Thoracic aorta (tissue), 2 donors: ENCODE measurements at places on chromosomes 11 and 22. TPM values are rescaled to one million over a fixed set of nuclear protein-coding genes. Genes with fewer than 3 reads are reported as not detected.

The TMEM121B gene
- 1.1 TPM for total RNA-seq

The PAX6 gene
- total RNA-seq = 0.68 TPM

- no peaks in the 10 kb centered on the region for H3K27me3 ChIP-seq
- H3K4me3 ChIP-seq = no peak overlapping the region
- peaks cover 9% of the 10 kb centered on the region for H3K36me3 ChIP-seq
- H3K27ac ChIP-seq = no peak overlapping the region
- H3K4me1 ChIP-seq = no peaks in the 10 kb centered on the region
Measured at GRCh38 chr11:108512708-108513107, 14.5 kb upstream of the POGLUT3 start.

DNA sequence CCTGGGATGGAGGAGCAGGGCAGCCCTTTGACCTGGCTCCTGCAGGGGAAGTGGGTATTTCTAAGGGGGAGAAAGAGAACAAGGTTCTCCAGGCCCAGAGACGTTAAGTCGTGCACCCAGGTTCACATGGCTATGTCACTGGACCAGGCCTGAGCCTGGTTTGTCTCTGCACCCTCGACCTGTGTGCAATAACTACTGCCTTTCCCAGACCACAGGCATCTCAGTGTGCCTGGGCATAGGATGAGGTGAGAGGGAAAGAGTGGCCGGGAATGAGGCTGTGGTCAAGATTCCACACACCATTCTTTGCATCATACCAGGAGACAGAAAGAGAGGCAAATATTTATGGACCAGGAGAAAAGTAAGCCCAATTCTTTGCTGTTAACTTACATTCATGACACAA, 66.8 kb downstream of the PRR5L start:
- H3K27ac ChIP-seq = no peak overlapping the region
- no peaks in the 10 kb centered on the region for H3K4me1 ChIP-seq
- no peak for DNase-seq
- H3K4me3 ChIP-seq = no peak overlapping the region

DNA sequence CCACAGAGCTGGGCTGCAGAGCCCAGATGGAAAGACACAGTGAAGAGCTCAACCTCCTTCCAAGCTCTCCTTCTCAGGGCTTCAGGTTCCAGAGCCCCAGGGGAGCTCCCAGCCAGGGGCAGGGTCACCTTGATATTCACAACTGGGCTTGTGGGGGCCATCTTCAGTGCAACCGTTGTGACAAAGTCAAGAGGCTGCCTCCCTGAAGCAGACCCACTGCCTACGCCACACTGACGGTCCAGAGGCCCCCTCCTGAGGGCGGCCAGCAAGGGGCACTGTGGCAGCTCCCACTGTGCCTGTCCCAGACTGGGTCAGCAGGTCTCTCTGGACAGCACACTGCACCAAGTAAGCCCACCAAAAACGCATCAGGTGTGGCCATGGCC, 84.1 kb downstream of the DGCR2 start:
- H3K27ac ChIP-seq = no peak overlapping the region
- peaks cover 41% of the 10 kb centered on the region for H3K36me3 ChIP-seq
- no peak for DNase-seq
- no peaks in the 10 kb centered on the region for H3K27me3 ChIP-seq

DNA sequence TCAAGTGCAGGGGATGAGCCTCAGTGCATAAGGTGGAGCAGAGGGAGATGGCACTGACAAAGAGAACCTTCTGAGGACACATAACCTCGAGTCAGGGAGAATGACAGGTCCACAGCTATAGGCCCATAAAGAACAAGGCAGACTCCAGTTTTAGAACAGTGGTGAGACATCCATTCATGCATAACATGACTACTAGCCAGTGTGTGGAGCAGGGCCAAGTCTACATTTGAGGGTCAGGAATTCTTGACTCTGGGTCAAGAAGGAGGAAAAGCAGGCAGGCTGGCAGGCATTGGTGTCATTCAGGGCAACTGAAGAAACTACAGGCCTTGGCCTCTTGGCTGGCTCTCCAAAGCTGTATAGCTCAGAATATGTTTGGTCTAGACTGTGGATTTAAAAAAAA, 54.9 kb downstream of the MTNR1B start:
- H3K4me3 ChIP-seq = no peak overlapping the region
- no peaks in the 10 kb centered on the region for H3K27me3 ChIP-seq
- no peak for DNase-seq
- no peaks in the 10 kb centered on the region for H3K36me3 ChIP-seq
- H3K4me1 ChIP-seq = no peaks in the 10 kb centered on the region

DNA sequence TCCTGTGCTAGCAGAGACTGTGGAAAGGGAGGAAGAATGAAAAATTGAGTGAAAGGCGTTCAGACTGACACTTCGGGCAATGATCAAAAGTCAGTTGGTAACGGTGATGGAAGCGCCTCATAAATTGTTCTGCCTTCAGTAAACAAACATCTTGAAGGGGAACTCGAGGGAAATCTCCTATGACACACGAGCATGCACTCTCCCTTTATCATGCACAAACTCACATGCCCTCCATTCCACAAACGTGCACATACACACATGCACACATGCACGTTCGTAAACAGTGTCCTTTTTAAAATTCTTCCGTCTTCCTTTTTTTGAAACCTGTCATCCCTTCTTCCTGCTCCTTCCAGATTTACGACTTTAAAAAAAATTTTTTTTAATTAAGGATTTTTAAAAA, 77.8 kb upstream of the TMEM45B start:
- H3K4me3 ChIP-seq = no peak overlapping the region
- no peaks in the 10 kb centered on the region for H3K36me3 ChIP-seq
- no peaks in the 10 kb centered on the region for H3K4me1 ChIP-seq
- no peak overlapping the region for H3K27ac ChIP-seq
- DNase-seq = no peak

DNA sequence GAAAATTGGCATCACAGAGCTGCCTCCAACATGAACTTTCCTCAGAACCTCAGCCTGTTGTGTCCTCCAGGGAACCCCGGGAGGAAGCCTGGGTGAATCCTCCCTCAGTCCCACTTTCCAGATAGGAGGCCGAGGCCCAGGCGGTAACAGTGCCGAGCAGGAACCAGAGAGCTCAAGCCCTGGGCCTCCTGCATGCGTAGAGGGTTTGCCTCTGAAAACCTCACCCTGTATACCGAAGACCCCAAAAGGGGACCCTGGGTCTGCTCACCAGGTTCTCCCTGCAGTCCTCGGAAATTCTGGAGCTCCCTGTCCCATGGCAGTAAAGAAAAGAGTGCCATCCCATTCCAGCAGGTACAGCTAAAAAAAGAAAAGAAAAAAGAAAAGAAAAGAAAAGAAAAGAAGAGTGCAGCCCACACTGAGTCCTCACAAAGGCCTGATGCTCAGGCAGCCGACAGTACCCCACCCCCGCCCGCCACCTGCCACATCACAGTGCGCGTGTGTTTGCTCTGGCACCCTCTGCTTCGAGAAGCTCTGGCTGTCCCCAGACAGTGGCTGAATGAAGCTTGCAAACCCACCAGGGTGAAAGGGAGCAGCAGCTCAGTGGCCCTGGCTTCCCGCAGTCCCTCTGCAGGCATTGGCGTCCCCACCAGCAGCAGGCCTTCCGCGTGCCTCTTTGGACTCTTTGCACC, 28.4 kb upstream of the FADD start:
- H3K4me3 ChIP-seq = no peak overlapping the region
- no peak for DNase-seq
- H3K4me1 ChIP-seq = no peaks in the 10 kb centered on the region
- no peaks in the 10 kb centered on the region for H3K27me3 ChIP-seq

GRCh38 chr22:45917146-45917545, 59.8 kb downstream of the WNT7B start:
- H3K36me3 ChIP-seq = no peaks in the 10 kb centered on the region
- no peaks in the 10 kb centered on the region for H3K27me3 ChIP-seq
- no peak for DNase-seq
- no peak overlapping the region for H3K27ac ChIP-seq

- no peaks in the 10 kb centered on the region for H3K36me3 ChIP-seq
- no peak for DNase-seq
- H3K27me3 ChIP-seq = no peaks in the 10 kb centered on the region
- H3K4me1 ChIP-seq = no peaks in the 10 kb centered on the region
- H3K4me3 ChIP-seq = no peak overlapping the region
Measured at GRCh38 chr22:24693379-24693778, 81.1 kb downstream of the PIWIL3 start.
